ENCODE measurements at places on chromosomes 11 and 22. TPM values are rescaled to one million over a fixed set of nuclear protein-coding genes. Genes with fewer than 3 reads are reported as not detected.

DNA sequence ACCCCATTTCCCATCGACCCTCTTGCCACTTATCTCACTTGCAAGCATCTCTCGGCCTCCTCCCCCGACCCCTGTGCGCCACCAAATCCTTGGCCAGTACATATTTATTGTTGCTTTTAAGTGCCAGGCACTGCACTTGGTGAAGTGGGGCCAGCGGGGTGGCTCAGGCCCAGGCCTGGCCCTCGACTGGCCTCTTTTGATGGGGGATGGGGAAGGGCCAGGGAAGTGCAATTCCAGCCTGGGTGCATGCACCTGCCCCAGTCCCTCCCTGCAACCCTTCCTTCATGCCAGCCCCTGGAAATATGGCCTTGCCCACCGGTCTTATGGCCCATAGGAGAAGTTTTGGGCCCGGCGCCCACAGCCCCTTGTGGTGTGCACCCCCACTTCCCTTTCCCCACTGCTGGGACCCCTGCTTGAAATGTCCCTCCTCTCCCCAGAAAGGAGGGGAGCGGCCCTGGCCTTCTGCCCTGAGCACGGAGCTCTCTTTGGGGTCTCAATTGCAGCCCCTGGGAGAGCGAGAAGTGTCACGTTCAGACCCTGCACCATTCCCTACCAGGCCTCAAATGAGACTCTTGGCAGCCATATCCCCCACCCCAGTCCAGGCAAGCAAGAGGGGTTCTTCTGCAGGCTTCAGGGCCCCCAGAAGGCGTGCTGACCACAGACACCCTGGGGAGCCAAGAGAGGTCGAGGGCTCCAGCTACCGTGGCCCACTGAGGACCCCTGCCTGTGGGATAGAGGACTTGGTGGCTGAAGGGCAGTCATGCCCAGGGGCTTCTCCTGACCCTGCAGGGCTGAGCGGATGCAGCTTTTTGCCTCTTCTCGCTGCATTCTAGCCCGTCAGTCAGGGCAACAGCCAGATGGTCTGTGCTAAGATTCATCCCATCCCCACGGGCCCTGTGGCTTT lies 961 bp downstream of the SUSD2 start:
- DNase-seq = no peak

- DNase-seq = no peak
Measured at GRCh38 chr11:39541945-39542351, 1917.5 kb downstream of the LRRC4C start.

DNA sequence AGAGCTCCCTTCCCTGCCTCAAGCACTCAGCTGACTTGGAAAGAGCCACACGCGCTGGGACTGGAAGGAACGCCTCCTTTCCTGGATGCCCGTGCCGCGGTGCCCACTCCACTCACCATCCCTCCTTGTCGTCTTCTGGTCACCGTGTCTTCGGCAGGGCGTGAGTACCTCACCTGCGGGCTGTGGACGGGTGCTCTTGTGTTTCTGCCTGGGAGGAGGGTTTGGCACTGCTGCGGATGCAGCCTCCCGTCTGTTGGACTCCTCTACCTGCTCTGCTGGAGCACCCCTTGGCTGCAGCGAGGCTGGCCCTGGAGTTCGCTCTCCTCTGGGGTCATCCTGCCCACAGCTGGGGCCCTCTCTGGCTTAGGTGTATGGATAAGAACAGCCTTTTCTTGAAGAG lies 612.7 kb downstream of the BRD1 start:
- DNase-seq = no peak

Gene APLP2
- 19.8 TPM for total RNA-seq

DNA sequence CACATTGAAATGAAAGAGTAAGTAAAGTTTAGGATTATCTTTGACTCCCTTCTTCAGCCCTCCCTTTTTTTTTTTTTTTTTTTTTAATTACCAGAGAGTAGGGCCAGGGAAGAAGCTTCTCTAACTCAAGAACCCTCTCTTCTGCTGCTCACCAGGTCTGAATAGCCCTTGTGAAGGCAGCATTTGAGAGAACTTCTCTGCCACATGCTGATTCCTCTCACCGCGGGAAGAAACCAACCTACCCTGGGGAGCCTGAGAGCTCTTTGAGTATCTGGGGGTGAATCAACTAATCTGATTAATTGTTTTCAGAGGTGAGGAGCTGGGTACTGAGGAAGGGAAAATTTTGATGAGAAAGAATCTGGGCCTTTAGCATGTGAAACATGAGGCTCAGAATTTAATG lies 434.5 kb upstream of the CCDC90B start:
- no peak for DNase-seq

DNA sequence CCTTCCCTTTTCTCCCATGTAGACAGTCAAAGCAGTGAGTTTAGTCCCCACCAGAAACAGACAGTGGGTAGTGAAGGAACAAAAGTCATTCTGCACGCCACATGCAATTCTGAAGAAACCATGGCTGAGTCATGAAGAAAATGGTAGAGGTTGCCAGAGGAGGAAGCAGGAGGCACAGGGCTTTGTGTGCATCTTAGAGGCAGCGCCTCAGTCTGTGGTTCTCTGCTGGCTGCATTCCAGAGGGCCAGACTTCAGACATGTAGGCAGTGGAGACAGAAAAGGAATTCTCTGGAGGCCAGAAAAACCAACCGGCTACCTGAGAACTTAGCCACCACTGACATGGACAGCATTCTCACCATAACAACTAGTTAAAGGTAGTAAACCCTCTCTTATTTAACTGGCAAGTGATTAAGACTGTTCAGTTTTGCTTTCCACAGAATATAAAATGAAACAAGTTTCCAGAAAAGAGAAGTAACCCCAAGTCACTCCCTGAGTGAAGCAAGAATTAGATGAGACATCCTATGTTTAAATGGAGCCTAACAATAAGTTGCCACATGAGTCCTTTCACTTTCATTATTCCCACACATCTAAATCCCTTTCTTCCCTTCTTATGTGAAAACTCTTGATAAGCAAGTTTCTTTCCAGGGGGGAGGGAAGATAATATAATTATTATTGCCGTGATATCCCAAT lies 556.1 kb downstream of the SOX6 start:
- no peak for DNase-seq

GRCh38 chr11:20671856-20672546 lies 2.6 kb downstream of the NELL1 start:
- DNase-seq = no peak

- DNase-seq = no peak
Measured at GRCh38 chr11:116136987-116137674, 632.9 kb upstream of the CADM1 start.

Gene BBOX1
- total RNA-seq = not detected

Gene CCDC73
- not detected for total RNA-seq

- no peak for DNase-seq
Measured at GRCh38 chr11:126589492-126589803, 234.0 kb downstream of the ST3GAL4 start.

DNA sequence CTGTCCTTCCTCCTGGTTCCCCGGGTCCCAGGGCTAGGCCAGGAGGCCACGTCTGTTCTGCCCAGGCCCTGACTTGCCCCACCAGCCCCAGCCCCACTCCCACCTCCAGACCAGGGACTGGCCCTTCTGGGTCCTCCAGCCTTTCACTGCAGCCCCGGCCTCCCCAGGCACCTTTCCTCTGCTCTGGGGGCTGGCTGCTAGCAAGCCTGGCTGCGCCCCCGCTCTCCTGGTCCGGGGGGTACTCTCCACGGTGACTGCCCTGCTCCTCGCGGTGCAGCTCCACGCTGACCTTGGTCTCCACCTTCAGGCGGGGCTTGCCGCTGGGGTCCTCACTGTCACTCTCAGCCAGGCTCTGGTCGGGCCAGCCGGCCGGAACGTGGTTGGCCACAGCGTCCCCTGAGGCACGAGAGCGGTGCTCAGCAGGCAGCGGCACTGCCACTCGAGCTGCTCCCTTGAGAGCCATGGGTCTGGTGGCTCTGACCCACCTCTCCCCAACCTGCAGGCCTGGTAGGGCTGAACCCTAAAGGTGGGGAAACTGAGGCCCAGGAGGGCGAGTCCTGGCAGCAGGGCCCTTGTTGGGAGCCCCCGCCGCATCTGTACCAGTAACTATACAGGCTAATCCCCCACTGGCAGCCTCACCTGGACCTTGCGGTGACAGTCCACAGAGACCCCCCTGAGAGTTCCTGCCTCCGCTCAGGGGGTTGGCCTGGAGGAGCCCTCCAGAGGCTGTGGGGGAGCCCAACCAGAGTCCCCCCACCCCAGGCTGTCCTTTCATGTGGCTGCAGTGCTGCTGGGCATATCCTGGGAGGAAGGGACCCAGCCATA lies 29.0 kb downstream of the TRMU start:
- no peak for DNase-seq

GRCh38 chr22:35065796-35066218 lies at the start of gene ISX:
ISX (plus strand) TSS chr22:35066158; CDS start chr22:35067088, 930 bp downstream.
- DNase-seq = no peak
